Smooth muscle cell of the coronary artery (primary cell): ENCODE measurements at places on chromosomes 5 and 9. TPM values are rescaled to one million over a fixed set of nuclear protein-coding genes. Genes with fewer than 3 reads are reported as not detected.

Gene POU5F2
- total RNA-seq = 0.45 and 0.47 TPM in 2 replicates

Gene PCDHGB4
- total RNA-seq = 22.8 and 23.2 TPM in 2 replicates

Gene CCL19
- not detected in 2 replicates for total RNA-seq

Gene PRSS3
- total RNA-seq = 4.7 and 8.0 TPM in 2 replicates

Gene PFN3
- not detected in 2 replicates for total RNA-seq

Gene HTR4
- 0.08 TPM in 1 of 2 replicates, not detected in the other for total RNA-seq

Gene FRRS1L
- total RNA-seq = under 0.01 and 0.94 TPM in 2 replicates

Gene ANKRD20A1
- 1.1 TPM in 1 of 2 replicates, not detected in the other for total RNA-seq

Gene CACNA1B
- total RNA-seq = 0.08 TPM in 1 of 2 replicates, not detected in the other

Gene TPPP
- under 0.01 and 0.38 TPM in 2 replicates for total RNA-seq

Gene NOP16
- total RNA-seq = 11.8 and 22.0 TPM in 2 replicates

Gene SLC34A3
- not detected in 2 replicates for total RNA-seq

Gene NR6A1
- 0.35 and 0.45 TPM in 2 replicates for total RNA-seq

Gene F12
- total RNA-seq = 0.12 and 0.90 TPM in 2 replicates

Gene SPINK13
- not detected in 2 replicates for total RNA-seq

Gene PCDHGB7
- total RNA-seq = 6.7 and 7.3 TPM in 2 replicates

Gene FBP2
- total RNA-seq = not detected in 2 replicates

Gene SAXO1
- total RNA-seq = under 0.01 and 0.08 TPM in 2 replicates

Gene RIC1
- total RNA-seq = 33.2 and 43.5 TPM in 2 replicates

Gene RAD50
- 20.3 and 24.3 TPM in 2 replicates for total RNA-seq

Gene CORO2A
- 0.15 and 0.35 TPM in 2 replicates for total RNA-seq
